ENCODE measurements at places on chromosomes 3 and 15.

- no peaks in the 10 kb centered on the region for H3K27me3 ChIP-seq
- no peaks in the 10 kb centered on the region for H3K36me3 ChIP-seq
- H3K4me1 ChIP-seq, result peaks cover 66% of the 10 kb centered on the region
- DNase-seq, result no peak
These were observed 5.5 kb downstream of the MEF2A start for GRCh38 chr15:99571299-99571698.

DNA sequence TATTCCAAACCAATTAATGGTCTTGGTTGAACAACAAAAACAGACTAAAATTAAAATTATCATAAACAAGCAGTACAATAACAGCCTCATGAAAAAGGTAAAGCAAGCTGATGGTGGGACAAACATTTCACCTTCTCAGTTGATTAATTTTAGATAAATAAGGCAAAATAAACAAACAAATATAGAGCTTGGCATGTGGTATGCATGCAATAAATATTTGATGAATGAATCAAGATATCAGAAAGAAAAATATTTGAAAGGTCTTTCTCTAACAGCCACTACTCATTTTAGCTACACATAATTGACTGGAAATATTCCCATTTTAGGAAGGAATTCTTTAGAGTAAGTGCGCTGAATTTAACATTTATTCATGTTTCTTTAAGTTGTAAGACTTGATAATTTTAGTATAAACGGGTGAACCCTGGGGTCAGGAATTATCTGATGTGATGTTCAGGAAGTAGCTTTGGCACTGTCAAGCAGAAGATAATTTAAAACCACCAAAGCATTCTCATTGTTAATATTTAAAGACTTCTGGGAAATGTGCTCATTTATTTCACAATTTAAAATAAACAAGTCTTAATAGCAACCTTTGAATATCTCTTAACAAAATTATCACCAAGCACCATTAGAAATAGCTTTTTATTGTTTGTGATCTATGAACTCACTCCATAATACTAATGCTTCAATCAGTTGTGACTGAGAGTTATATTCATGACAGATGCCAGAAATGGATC is 372.3 kb upstream of the TGFBR2 start:
- H3K27ac ChIP-seq, result peak overlapping the region; percentile 37
- H3K27me3 ChIP-seq, result no peaks in the 10 kb centered on the region
- H3K36me3 ChIP-seq, result no peaks in the 10 kb centered on the region
- H3K4me1 ChIP-seq, result peaks cover 12% of the 10 kb centered on the region
- DNase-seq, result no peak
- H3K4me3 ChIP-seq, result no peak overlapping the region

- no peaks in the 10 kb centered on the region for H3K36me3 ChIP-seq
- H3K27me3 ChIP-seq, result no peaks in the 10 kb centered on the region
- no peak overlapping the region for H3K4me3 ChIP-seq
- no peak for DNase-seq
These were observed 183.6 kb downstream of the DCLK3 start for GRCh38 chr3:36580716-36581115.

DNA sequence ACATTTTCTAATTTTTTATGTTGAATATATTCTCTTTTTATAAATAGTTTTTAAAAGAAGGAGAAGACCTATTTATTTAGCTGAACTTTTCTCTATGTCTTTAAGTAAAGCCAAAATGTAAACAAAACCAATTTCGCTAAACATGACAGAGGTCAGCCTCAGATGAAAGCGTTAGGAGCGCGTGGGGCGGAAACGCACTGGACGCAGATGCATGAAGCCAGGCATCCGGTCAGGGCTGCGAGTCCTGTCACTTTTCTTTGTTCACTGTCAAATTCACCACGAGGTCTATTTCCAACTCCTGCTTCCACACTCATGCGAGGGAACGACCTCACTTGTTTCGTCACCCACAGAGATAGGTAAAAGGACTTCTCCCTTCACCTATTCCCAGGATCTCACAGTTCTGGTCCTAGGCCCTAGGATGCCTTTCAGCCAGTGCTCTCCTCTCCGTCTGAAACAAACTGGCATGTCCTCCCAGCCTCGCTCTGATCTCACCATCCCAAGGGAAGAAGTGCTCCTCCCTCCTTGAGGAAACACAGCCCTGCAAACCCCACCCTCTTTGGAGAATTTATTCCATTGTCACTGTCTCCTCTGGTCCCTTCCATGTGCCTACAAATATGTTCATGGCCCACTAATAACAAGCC is 57.9 kb downstream of the ITGB5 start:
- no peak overlapping the region for H3K4me3 ChIP-seq
- no peak for DNase-seq
- peak overlapping the region; percentile 80 for H3K27ac ChIP-seq
- H3K4me1 ChIP-seq, result peaks cover 70% of the 10 kb centered on the region
- H3K36me3 ChIP-seq, result no peaks in the 10 kb centered on the region

DNA sequence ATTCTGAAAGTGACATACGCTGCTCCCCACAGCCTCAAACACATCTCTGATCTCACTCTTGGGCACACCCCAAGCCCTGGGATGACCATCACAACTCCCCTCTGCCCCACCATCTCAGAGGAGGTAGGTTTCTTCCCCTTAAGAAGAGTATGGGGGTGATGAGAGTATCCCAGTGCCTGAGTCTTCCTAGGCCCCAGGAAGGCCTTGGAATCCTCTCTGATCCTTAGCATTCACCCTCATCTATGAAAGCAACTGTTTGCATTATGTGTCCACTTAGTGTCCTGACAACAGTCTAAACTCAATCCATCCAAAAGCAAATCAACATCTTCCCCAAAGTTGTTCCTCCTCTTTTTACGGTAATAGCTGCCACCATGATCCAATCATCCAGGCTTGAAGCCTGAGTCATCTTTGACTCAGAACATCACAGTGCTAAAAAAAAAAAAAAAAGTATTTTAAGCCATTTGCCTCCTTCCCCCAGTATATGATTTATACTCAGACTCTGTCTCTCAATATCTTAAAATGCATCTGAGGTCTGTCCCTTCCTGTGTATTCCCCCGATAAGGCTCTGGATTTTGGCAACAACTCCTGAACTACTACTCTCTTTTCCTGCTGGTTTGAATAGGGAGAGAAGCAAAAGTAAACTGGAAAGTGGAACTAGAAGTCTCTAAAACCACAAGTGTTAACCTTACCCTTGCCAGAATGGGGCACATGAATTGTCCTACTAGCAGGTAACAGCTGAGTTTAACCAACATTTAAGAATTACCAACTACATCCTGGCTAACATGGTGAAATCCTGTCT is 22.5 kb downstream of the POPDC2 start:
- H3K27me3 ChIP-seq, result no peaks in the 10 kb centered on the region
- DNase-seq, result no peak
- peak overlapping the region; percentile 67 for H3K27ac ChIP-seq
- no peak overlapping the region for H3K4me3 ChIP-seq
- H3K4me1 ChIP-seq, result peaks cover 22% of the 10 kb centered on the region

- no peaks in the 10 kb centered on the region for H3K27me3 ChIP-seq
- H3K27ac ChIP-seq, result no peak overlapping the region
- peaks cover 7% of the 10 kb centered on the region for H3K4me1 ChIP-seq
These were observed 91.7 kb upstream of the MITF start for GRCh38 chr3:69647511-69648110.

DNA sequence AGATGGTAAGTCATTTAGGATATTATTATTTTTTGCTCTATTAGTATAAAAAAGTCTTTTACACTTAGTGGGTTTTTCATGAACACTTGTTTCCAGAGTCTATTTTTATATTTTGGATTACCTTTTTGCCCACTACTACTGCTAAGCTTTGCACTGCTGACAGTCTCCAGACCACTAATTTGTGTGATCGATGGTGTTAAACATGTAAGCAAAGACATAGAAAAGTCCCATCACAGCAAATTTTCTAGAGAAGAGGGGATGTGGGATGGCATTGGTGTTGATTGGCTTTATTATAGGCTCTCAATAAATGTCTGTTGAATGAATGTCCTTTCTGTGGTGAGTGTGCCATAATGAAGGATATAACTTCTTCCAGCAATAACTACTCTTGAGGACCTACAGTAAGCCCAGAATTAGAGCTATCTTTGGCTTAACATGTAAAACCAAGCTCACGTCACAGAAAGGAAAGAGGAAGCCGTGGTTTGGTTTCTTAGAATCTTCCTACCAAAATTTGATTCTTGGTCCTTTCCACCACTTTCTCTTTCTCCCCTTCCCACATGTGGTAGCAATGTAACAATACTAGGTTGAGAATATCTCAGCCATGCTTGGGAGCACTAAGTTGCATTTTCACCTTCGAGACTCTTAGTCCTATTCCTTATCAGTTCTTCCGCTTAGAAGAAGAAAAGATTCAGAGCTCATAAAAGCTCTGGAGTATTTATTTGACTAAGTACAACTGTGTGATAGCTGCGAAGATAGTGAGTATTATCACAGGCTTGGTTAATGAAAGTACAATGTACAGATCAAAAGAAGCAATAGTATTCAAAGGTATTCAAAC is 90.6 kb upstream of the UMPS start:
- H3K27ac ChIP-seq, result no peak overlapping the region
- no peaks in the 10 kb centered on the region for H3K36me3 ChIP-seq
- H3K4me3 ChIP-seq, result no peak overlapping the region
- no peak for DNase-seq
- no peaks in the 10 kb centered on the region for H3K27me3 ChIP-seq

- no peaks in the 10 kb centered on the region for H3K27me3 ChIP-seq
- H3K4me1 ChIP-seq, result peaks cover 22% of the 10 kb centered on the region
- no peak overlapping the region for H3K4me3 ChIP-seq
- no peaks in the 10 kb centered on the region for H3K36me3 ChIP-seq
These were observed 39.4 kb upstream of the SNRK start for GRCh38 chr3:43246976-43247375.

DNA sequence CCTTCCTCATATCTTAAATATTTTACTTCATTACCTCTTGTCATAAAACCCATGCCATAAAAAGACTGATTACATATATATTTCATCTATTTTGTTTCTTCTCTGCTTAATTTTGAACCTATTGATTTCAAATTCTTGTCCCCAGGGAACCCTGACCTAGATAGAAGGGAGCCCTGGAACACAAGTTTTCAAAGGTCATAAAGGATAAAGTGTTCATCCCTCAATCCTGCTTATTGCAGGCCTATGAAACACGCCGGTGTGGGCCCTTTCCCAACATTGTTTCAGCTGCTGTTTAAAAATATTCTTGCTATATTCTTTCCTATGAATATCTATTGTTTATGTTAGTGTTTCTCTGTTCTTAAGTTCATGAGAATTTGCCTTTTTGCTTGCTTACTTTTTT is 1389.5 kb upstream of the GBE1 start:
- no peaks in the 10 kb centered on the region for H3K27me3 ChIP-seq
- H3K36me3 ChIP-seq, result no peaks in the 10 kb centered on the region
- H3K4me3 ChIP-seq, result no peak overlapping the region
- no peaks in the 10 kb centered on the region for H3K4me1 ChIP-seq

DNA sequence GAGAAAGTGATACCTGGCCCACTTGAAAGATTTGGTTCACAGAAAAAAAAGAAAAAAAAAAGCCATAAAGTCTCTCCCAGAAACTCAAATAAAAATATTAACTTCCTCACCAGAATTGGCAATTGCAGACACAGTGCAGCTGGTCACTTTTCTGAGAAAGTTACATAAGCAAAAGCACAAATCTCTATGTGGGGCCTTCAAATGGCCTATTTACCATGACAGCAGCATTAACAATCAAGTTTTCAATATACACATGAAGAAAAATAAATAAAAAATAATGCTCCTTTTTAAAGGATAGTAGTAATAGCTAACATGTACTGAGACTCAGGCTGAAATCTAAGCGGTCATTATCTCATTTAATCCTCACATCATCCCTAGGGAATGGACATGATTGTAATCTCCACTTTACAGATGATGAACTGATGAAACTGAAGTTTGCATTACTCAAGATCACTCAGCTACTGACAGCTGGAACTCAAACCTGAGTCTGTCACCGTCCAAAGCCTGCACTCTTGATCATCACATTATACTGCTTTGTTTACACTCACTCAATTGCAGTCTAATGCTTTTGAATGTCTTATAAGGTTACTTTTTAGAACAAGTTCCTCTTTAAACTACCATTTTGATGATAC is 3.3 kb downstream of the NPTN start:
- DNase-seq, result no peak
- peaks cover 85% of the 10 kb centered on the region for H3K4me1 ChIP-seq
- no peaks in the 10 kb centered on the region for H3K27me3 ChIP-seq
- peak overlapping the region; percentile 99 for H3K27ac ChIP-seq
- no peak overlapping the region for H3K4me3 ChIP-seq

GRCh38 chr3:16048435-16049318 is 125.8 kb upstream of the GALNT15 start:
- no peaks in the 10 kb centered on the region for H3K36me3 ChIP-seq
- peaks cover 12% of the 10 kb centered on the region for H3K4me1 ChIP-seq
- no peak overlapping the region for H3K27ac ChIP-seq
- H3K4me3 ChIP-seq, result no peak overlapping the region
- DNase-seq, result no peak

DNA sequence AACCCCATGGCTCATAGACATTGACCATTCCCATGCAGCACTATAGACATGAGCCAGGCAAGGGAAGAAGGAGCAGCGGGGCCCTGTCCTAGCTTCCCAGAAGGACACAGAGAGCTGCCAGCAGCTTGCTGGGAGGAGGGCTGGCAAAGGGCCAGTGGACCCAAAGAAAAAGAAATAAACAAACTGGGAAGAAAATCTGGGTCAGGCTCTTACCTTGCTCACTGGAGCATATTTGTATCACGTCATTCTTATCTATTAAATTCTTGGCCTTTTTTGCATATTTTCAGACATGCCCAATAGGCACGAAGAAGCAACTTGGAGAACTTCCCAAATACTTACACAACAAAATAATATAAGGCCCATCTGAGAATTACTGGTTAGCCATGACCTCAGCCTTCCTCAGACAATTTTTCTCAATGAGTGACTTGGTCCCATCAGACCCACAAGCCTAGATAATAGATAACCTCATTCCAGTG is 28.4 kb downstream of the RASGRP1 start:
- H3K27ac ChIP-seq, result no peak overlapping the region
- H3K27me3 ChIP-seq, result no peaks in the 10 kb centered on the region
- H3K4me3 ChIP-seq, result no peak overlapping the region
- no peaks in the 10 kb centered on the region for H3K36me3 ChIP-seq
- H3K4me1 ChIP-seq, result peaks cover 5% of the 10 kb centered on the region
- DNase-seq, result no peak

DNA sequence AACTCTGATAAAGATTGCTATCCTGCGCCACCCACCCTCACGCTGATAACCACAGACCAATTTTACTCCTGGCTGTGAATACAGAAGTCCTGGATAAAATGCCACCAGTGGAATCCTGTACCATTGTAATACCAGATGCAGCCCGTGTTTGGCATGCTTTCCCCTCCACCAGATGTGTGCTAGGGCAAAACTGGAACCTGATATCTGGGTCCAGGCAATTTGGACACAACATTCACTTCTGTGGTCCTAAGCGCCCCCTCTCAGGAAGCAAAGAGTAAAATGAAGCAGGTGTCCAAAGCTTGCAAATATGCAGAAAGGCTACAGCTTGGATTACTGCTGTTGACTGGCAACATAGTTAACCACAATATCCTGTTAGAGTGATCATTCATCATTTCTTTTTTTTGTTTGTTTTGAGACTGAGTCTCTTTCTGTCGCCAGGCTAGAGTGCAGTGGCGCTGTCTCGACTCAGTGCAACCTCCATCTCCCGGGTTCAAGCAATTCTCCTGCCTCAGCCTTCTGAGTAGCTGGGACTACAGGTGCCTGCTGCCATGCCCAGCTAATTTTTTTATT is 32.8 kb downstream of the LOXL1 start:
- DNase-seq, result no peak
- no peak overlapping the region for H3K4me3 ChIP-seq
- H3K4me1 ChIP-seq, result peaks cover 11% of the 10 kb centered on the region
- H3K36me3 ChIP-seq, result no peaks in the 10 kb centered on the region
- H3K27me3 ChIP-seq, result no peaks in the 10 kb centered on the region

- no peak for DNase-seq
These were observed 25.0 kb downstream of the TKT start for GRCh38 chr3:53230789-53231188.
